ENCODE measurements at places on chromosomes 3 and 15.

- DNase-seq = no peak
These were observed 29.7 kb upstream of the NDUFB4 start for GRCh38 chr3:120566243-120566975.

GRCh38 chr15:52537459-52537858 is 8.8 kb upstream of the MYO5A start:
- no peak for DNase-seq

GRCh38 chr3:29397406-29397805 is 116.5 kb downstream of the RBMS3 start:
- no peak for DNase-seq

GRCh38 chr15:60994963-60995475 is 234.1 kb downstream of the RORA start:
- DNase-seq = no peak

DNA sequence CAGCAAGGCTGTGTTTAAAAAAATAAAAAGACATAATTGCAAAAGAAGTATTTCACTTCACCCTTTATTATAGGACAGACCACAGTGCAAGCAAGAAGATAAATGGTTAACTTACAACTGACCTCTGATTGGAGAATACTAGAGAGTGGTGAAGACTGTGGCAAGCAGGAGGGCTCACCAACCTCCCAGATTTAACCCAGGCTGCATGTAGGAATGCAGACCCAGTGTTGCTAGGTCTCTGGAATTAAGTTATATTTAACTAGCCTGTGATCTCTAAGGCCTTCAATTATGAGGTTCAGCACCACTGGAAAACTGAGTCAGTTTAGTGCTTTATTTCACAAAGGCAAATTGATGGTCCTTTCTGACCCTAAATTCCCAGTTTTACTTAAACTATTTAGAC is 436.6 kb downstream of the LPP start:
- DNase-seq = no peak

- DNase-seq = no peak
These were observed 110.0 kb downstream of the ARNT2 start for GRCh38 chr15:80514071-80514780.

DNA sequence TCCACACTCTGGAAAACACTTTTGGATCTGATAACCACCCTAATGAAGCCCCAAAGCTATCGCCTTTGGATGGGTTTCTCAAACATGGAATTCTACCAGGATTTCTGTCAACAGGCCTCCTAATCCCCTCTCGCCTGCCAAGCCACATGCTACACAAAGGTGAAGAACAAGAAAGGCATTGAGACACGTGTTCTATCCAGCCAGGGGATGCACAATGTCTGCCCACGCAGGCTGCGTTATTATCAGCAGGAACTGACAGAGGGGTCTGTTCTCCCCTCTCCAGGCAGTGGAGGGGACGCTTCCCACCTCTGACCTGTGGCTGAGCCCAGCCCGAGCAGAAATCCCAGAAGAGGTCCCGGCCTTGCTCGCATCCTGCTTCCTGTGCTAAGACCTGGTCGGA is 45.4 kb upstream of the THBS1 start:
- DNase-seq = no peak

GRCh38 chr15:66873856-66874255 is 171.8 kb downstream of the SMAD6 start:
- no peak for DNase-seq

DNA sequence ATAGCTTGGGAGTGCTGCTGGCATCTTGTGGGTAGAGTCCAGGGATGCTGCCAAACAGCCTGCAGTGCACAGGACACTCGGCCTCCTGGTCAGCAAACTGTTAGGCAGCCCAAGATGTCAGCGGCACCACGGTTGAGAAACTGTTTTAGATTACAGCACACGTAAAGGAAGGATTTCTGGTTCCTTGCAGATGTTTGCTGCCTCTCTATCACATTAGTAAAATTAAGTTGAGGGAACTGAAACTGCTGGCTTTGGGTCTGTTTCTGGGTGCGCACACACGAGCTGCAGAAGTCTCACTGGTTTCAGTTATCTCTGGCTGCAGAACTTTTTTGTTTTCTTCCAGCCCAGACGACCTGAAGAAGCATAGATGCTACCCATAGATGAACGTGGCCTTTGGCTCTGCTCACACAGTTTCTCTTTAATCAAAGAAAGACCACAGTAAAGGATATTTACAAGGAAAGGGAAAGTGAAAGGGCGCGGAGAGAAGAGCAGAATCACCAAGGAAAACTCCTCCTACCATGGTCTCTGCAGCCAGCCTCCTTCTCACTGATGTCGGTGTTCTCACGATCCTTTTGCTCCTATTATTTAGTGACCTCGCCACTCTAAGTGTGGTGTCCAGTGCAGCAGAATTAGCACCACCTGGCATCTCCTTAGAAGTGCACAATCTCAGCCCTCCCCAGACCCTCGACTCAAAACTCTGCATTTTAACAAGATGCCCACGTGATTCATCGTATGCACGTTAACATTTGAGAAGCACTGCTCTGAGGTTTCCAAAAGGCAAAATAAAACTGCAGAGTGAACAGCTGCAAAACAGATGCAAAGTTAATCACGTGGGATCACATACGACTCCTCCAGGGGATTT is 50.6 kb upstream of the AKAP13 start:
- DNase-seq = no peak

DNA sequence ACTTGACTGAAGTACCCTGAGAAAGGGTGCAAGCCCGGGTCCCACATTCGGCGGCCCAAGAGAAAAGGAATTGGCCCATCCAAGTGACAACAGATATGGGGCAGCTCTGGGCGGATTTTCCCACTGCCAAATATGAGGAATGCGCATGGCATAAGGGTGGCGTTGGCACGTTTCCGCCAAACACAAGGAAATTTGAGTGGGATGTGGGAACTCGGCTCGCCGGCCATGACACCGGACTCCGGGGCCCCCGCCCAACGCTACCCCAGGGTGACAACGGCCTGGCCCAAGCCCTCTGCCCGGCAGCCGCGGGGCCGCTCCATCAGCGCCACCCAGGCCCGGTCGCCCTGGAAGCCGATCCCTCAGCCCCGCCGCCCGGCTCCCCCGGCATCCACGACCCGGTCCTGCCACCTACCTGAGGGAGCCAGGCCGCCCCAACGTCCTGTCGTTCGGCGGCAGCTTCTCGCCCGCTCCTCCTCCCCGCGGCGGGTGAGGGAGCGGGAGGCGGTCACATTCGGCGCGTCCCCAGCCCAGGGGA is 449 bp downstream of the RAF1 start:
- no peak for DNase-seq

All from GF-D8 (cell line).